ENCODE measurements at places on chromosomes 3 and 15.

DNA sequence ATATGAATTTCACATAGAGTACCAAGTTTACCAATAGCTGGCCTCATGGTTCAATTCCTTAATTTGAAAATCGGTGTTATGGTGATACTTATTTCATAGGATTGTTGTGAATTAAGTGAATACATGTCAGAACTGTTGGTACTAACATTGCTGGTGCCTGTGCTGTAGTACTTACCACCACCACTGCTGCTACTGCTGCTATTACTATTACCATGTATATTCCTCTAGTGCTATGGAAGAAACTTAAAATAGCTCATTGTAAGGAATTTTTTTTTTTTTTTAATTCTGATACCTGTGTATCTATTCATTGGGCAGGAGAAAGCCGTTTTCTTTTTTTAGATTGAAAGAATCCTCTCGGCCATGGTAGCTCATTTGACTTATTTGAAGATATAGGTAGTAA, 3.6 kb downstream of the FYTTD1 start:
- no peak for DNase-seq

DNA sequence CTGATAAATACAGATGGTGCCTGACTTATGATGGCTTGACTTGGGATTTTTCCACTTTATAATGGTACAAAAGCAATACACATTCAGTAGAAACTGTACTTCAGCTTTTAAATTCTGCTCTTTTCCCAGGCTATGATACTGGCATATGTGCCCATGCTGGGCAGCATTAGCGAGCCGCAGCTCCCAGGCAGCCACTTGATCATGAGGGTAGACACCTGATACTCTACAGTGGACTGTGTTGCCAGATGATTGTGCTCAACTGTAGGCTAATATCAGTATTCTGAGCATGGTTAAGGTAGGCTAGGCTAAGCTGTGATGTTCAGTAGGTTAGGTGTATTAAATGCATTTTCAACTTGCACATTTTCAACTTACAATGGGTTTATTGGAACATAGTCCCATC, 17.7 kb upstream of the FEM1B start:
- DNase-seq: no peak

DNA sequence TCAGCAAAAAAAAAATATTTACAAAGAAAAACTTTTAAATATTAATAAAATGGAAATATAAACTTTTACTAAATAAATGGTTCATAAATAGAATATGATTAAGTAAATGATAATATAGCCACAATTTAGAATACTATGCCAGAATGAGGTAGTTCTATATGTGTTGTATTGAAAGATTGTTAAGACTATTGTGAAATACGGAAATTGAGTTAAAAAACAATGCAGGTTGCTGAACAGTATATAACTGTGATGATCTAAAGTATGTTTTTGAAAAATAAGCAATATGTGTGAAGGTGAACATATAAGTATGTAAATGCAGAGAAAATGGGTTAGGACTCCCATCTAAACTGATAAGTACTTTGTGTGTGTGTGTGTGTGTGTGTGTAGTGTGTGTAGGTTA, 1.2 kb downstream of the ZNF35 start:
- DNase-seq: no peak

DNA sequence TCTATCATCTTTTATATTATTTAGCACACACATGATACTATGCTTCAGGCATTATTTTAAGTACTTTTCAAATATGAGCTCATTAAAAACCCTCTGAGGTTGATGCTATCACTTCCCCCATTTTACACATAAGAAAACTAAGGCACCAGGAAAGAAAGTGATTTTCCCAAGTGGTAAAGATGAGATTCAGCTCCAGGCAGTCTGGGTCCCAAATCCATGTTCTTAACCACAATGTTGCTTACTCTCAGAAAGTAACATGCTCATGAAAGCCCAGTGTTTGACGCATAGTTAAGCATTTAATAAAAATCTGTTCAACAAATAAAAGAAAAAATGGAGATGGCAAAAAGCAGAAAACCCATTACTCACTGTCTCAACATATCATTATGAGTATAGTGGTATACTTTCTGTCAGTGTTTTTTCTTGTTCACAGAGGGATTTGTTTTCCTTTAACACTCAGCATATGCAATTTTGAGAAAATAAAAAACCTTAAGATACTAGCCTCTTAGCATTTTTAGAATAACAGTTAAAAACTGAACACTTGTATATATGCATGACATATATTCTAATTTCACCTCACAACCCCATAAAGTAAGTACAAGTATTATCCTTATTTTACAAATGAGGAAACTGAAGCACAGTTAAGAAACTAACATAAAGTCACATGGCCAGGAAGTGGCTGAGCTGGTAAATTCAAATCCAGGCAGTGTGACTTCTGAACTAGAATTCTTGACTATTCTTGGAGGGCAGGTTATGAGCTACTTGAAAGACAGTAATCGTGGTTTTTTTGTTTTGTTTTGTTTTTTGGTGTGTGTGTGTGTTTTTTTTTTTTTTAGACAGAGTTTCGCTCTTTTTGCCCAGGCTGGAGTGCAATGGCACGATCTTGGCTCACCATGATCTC, 10.4 kb downstream of the PEAK1 start:
- no peak for DNase-seq

- DNase-seq: no peak
Observed at GRCh38 chr3:29683018-29683993, 402.4 kb downstream of the RBMS3 start.

DNA sequence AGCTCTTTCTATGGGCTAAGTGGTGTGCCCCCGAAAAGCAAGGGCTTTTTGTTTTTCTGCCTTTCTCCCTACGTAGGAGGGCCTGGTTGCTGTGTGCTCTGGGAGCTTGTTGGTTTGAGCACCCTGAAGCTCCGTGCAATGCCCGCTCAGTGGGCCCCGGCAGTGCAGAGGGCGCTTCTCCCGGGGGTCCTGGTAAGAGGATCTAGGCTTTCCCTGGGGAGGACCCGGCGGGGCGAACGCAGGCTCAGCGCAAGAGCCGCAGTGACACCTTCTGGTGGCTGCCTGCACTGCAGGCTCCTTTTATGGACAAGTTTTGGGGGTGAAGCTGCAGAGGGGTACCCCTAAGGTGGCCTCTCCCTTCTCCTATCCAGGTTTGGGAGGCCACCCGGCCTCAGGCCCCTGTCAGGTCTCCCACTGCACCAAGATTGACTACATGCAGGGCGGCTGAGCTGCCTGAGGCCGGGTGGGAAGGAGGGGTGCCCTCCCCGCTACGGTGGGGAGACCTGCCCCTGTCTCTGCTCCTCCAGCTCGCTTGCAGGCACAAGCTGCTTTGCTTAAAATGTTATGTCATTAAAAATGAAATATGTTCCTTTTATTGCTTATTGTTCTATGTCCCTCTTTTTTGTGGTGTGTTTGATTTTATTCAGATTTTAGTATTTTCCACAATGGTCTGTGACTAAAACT, 387.9 kb downstream of the GABRG3 start:
- no peak for DNase-seq

- no peak for DNase-seq
Observed at GRCh38 chr3:30535525-30535924, 70.9 kb upstream of the TGFBR2 start.

DNA sequence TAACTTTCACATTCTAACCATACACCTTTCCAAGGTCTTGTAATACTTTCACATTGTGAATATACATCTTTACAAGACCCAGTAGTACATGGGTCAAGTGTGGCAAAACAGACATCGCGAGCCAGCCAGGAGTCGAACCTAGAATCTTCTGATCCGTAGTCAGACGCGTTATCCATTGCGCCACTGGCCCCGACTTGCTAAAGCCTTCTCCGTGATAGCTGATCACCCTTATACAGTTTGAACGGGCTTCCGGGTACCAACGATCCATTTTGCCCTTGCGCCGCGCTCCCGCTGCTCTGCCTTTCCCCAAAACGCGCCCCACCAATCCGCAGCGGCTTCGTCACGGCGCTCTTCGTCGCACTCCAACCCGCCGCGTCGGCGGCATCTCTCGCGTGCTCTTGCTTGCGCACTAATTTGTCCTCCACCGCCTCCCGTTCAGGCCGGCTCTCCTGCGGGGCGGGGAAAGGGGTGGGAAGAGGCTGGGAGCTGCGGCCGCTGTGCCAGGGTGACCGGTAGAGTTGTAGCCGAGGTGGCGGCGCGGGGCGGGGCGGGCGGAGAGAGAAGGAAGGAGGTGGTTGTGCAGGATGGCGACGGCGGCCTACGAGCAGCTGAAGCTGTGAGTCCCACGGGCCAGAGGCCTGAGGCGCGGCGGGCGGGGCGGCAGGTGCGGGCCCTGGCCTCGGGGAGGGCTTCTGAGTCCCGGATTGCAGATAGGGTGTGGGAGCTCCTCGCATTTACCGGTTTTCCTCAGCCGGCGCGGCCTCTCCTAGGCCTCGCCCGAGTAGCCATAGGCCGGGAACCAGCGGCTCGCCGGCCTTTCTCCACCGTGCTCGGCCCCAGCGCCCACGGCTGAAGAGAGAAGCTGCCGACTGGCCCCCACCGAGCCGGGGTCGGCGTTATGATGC, at the start of gene SACM1L:
Gene SACM1L, plus strand, starts transcription at position 515 of the 905 bp plus-strand sequence. Its CDS starts 70 bp downstream, at position 585.
- DNase-seq: peak; percentile 99

- DNase-seq: no peak
Observed at GRCh38 chr3:149128821-149129220, 617 bp upstream of the HPS3 start.

GRCh38 chr3:194682694-194683310, 2.9 kb upstream of the FAM43A start:
- peak; percentile 83 for DNase-seq

GRCh38 chr15:60184579-60184978, 180.5 kb downstream of the FOXB1 start:
- DNase-seq: no peak

GRCh38 chr3:56818156-56818985, 16.6 kb upstream of the ARHGEF3 start:
- no peak for DNase-seq

GRCh38 chr3:123773681-123774431, 110.3 kb downstream of the MYLK start:
- no peak for DNase-seq

GRCh38 chr3:83968356-83968755, 990.4 kb upstream of the CADM2 start:
- no peak for DNase-seq

GRCh38 chr3:98691897-98692296, 71.2 kb upstream of the ST3GAL6 start:
- no peak for DNase-seq

DNA sequence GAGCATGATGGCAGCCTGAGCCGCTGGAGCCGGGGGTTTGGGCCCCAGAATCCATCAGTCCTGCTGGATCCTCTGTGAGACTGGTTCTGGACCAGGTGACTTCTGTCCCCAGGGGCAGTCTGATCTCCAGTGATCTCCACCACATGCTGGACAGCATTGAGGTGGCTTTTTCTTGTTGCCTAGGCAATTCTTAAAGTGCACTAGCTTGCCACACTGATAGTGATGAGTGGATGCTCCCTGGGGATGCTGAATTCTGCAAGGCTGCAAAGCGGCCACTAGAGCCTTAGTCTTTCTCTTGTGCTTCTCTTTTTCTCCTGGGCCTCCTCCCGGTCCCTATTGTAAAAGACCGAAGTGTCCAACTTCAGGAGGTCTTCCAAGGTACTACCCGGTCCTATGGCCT, 70.4 kb upstream of the ATP11B start:
- no peak for DNase-seq

- no peak for DNase-seq
Observed at GRCh38 chr15:39396979-39397615, 183.8 kb upstream of the THBS1 start.

- no peak for DNase-seq
Observed at GRCh38 chr3:164460851-164461250, 617.4 kb downstream of the SI start.

GRCh38 chr3:108292905-108293328, 3.4 kb upstream of the HHLA2 start:
- no peak for DNase-seq

GRCh38 chr3:9934235-9934621, 594 bp downstream of the CRELD1 start:
- no peak for DNase-seq

GRCh38 chr3:139159356-139159755, 114.7 kb upstream of the PRR23C start:
- DNase-seq: no peak

DNA sequence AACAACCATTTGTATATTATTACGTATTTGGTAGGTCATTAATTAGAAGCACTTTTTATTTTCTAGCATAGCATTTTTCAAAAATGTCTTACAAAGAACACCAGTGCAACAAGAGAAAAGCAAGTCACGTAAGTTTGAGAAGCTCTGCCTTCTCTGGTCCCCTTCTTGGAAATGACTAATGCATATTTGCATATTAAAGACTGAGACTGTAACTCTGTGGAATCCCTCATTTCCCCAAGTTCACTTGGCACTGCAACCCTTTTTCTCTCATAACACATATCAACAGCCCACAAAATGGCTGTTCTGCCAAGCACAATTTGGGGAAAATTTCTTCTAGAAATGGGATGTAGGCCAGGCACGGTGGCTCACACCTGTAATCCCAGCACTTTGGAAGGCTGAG, 176.3 kb downstream of the ERC2 start:
- no peak for DNase-seq

DNA sequence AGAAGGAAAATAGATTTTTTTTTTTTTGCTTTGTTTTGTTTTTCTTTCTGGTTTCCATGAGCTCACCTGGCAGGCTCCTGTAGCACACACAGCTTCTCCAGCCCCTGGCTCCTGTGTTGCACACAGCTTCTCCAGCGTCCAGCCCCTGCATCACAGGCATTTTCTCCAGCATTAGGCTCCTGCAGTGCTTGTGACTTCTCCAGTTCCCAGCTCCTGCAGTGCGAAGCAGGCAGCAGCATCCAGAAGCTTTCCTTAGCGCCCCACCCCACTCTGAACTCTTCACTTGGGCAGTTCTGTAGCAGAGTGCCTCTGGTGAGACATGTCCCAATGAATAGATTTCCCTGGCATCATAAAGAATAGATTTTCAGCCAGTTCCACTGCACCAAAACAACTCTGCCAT, 5.5 kb upstream of the CCDC39 start:
- DNase-seq: no peak

- no peak for DNase-seq
Observed at GRCh38 chr3:155753038-155753639, 8.3 kb upstream of the PLCH1 start.

DNA sequence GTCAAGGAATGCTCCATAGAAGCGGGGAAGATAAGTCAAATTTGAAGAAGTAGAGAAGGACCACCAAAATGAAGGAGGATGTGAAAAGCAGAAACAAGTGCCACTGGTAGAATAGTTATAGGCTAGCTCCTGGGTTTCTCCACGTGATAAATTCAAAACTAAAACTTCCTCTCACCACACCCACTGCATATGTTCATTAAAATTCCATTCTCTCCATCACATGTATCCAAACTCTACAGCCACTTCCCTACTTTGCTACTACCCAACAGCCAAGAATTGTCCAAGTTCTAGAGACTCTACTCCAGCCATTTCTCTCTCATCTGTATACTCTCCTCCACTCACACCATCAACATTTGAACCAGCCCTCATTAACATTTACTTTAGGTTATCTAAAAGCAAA, 60.5 kb downstream of the COL8A1 start:
- DNase-seq: no peak

GRCh38 chr15:56428821-56429458, 36.0 kb downstream of the MNS1 start:
- DNase-seq: no peak

DNA sequence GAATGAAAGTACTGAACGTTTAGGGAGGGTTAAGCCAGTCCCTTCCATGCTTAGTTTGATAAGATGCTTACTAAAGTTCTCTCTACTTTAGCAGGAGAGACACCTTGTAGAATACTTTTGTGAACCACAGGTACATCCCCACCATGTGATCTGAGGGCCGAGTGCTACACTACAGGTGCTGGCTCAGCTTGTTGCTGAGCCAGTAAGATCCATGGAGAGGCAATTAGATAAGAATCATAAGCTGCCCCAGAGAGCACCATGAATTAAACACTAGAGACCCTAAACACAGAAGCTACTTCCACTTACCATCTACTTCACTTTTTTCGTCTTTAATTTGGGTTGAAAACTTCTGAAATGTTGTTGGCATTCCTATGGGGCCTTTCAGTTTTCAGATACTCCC, 70.5 kb upstream of the GOLGA8B start:
- DNase-seq: no peak
